ENCODE measurements at places on chromosomes 3 and 15.

DNA sequence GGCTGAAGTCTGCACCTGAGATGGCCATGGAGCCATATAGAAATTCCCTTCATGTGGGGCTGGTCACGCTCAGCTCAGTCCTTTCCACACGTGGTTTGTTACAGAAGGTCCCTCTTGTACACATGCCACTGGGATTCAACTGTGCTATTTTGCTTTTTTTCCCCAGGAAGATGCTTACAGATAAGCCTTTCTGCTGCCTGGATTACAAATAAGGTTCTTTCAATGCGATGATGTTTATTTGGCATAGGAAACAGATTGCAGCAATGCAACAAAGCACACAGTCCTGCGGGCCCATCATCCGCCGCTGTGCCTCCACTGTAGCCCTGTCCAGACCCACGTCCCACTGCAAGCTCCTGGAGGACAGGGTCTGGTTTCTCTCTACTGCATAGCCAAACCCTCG is 124.8 kb downstream of the XXYLT1 start:
- no peak for DNase-seq

- no peak for DNase-seq
These were observed 30.5 kb downstream of the VPS8 start for GRCh38 chr3:184842433-184842832.

- DNase-seq = no peak
These were observed 35.1 kb upstream of the SLC6A11 start for GRCh38 chr3:10780922-10781321.

DNA sequence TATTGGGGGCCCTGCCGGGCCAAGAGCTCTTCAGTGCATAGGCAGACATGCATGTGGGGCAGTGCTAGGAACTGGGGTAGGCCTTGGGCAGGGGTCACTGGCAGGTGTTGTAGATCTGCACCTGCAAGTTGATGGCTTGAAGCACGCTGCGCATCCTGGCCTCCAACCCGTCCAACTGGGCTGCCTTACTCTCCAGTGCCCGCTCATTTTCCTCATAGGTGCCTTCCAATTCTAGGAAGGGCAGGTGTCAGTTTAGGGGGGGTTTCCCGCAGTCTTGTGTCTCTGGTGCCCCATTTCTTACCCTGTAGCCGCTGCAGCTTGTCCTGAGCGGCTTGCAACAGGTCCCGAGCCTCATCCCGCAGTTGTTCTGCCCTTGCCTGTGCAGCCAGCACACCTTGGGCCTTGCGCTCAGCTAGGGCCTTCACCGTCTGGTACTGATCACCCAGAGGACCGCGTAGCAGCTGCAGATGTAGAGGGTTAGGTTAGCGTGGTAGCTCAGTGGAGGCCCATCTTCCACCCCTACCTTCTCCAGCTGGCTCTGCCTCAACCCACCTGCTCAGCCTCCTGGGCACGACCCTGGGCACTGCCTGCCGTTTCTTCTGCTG is 611 bp upstream of the USP19 start:
- no peak for DNase-seq

GRCh38 chr3:109784852-109785631 is 447.7 kb upstream of the DPPA4 start:
- DNase-seq = no peak

DNA sequence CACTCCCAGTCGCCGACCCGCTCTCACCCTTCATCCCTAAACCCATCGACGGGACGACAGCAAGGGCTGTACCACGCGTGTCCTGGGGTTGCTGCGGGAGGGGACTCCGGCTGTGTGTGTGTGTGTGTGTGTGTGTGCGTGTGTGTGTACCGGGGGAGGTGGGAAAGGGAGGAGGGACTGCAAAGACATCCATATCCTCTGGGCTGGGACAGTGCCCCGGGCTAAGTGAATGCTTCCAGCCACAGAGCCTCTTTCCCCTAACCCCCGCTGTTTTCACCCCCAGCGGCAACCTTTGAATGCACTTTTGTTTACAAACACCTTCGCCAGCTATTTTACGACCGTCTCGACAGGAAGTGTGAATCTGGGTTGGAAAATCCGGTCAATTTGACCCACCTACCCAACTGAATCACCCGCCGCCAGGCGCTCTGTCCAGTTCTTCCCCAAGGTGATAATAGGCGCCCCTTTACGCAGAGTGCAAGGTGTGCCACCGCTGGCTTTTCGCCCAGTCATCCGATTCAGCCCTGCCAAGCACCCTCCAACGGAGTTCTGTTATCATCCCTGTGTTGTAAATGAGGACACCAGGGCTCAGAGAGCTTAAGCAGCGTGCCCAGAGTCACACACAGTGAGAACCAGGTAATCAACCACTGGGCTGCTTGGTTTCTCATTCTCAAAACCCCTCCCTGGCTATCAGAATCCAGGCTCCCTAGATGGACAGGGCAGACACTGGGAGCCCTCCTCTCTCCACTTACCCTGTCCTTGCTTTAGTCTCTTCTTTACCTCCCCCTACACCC is 739 bp upstream of the AMOTL2 start:
- no peak for DNase-seq

DNA sequence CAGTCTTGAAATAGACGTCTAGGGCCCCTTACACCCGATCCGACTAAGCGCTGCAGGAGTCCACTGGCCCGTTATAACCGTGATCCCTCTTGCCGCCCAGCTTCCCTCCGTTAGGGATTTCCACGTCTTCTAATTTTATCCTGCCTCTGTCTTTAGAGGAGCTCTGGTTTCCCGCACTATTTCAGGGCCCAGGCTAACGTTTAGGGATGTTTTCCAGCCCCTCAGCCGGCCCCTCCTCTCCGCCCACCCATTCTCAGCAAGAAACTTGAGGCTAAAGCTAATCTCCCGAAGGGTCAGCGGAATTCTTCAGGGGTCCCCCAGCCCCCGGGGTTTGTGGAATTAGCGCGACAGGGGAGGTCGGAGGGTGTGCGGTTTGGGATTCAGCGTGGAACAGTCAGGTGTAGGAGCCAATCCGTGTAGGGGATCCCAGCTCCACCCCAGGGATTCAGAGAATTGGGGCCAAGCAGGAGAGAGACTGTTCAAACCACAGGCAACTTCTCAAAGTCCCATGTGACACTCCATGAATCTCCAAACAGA is 1.6 kb downstream of the PTX3 start:
- no peak for DNase-seq

- no peak for DNase-seq
These were observed 58.9 kb upstream of the CNTN3 start for GRCh38 chr3:74673326-74673725.

DNA sequence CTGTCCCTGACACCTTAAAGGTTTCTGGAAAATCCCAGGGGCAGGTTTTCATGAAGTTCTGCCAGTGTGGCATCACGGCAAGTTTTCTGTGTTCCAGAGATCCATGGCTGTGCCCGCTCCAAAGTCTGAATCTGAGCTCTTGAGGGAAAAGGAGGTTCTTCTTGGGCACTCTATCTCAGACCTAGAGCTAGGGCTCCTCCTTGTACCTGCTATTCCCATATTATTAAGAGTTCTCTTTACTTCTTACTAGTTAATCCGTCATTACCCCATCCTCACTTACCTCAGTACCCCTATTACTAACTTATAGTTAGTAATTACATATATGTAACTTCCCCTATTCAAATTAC is 5.9 kb upstream of the TRA2B start:
- DNase-seq = no peak

GRCh38 chr15:25408929-25409328 is 29.9 kb downstream of the UBE3A start:
- no peak for DNase-seq

DNA sequence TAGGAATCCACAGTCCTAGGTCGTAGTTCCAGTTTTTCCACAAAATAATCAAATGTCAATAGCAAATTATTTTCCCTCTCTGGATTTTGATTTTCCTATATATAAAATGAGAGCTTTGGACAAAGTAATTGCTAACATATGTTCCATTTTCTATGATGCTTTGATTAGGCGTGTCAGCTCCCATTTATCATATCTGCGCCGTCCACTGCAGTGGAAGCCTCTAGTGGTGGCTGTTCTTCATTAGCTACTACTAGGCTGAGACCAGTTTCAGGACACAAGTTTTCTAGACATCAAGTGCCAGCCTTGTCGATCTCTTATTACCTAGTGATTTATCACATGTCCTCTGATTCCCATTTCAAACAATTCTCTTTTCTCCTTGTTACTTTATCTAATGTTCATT is 271.5 kb downstream of the TUSC7 start:
- DNase-seq = no peak

- no peak for DNase-seq
These were observed 15.5 kb upstream of the PSTPIP1 start for GRCh38 chr15:76979331-76979925.

GRCh38 chr3:71281280-71281679 is 302.2 kb downstream of the FOXP1 start:
- DNase-seq = peak; percentile 3

- no peak for DNase-seq
These were observed 5.1 kb downstream of the POLG start for GRCh38 chr15:89329329-89330084.

DNA sequence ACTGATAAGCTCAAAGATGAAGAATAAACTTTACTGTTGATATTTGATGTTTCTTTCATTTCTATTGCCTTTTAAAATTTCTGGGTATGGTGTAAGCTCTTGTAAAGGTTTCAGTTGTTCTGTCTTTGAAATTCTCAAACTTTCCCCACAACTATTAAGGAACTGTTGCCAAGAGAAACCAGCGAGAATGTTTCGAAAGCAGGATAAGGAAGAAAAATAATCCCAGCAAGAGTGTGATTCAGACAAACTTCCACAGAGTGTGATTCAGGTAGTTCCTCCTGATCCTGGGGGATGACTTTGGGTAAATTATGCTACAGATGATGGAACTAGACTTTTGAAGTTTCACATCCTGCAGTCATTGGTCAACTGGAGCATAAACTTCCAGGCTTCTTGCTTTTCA is 632.0 kb downstream of the NSUN3 start:
- DNase-seq = no peak

DNA sequence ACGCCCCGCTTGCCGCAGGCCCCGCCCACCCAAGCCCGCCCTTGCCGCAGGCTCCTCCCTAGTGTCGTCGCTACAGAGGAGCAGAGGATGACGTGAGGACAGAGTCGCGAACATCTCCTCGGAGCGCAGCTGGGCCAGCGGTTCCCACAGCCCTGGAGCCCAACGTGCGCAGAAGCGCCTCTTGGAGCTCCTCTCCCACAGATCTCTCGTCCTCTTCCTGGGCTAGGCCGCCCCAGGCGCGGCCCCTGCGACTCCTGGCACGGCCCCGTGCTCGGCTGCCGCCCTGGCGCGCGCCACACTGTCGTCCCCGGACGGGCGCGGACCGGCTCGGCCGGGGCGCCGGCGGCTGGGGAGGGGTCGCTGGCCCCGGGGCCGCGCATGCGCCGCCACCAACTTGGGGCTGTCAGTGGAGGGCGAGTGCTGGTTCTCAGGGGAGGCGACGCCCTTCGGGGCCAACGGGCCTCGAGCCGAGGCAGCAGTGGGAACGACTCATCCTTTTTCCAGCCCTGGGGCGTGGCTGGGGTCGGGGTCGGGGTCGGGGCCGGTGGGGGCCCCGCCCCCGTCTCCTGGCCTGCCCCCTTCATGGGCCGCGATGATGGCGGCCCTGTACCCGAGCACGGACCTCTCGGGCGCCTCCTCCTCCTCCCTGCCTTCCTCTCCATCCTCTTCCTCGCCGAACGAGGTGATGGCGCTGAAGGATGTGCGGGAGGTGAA is at the start of gene TRPC1:
Gene TRPC1 (plus strand): TSS at position 67 of the 714 bp plus-strand sequence. CDS start 526 bp downstream, at position 593.
- DNase-seq = no peak

GRCh38 chr3:46222435-46223161 is 14.5 kb upstream of the CCR1 start:
- no peak for DNase-seq

- DNase-seq = no peak
These were observed 1.9 kb upstream of the LOXL1 start for GRCh38 chr15:73924171-73924921.

- no peak for DNase-seq
These were observed 8.6 kb downstream of the VPS18 start for GRCh38 chr15:40902605-40903561.

DNA sequence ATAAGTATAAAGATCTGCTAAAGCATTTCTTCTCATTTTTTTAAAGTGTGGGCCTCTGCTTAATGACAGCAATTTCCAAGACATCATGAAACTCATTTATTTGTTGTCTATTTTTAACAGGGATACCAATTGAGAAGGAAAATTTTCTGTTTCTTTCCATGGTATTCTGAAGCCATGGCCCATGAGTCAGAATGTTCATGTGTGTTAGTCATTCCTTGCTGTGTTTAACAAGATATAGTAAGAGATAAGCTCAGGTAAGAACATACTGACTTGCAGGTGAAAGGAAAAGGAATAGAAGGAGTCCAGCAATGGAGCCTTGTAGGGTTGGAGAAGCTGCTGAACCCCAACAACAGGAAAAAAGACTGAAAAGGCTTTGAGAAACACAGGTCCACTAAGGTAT is 17.0 kb upstream of the ARID3B start:
- DNase-seq = no peak

DNA sequence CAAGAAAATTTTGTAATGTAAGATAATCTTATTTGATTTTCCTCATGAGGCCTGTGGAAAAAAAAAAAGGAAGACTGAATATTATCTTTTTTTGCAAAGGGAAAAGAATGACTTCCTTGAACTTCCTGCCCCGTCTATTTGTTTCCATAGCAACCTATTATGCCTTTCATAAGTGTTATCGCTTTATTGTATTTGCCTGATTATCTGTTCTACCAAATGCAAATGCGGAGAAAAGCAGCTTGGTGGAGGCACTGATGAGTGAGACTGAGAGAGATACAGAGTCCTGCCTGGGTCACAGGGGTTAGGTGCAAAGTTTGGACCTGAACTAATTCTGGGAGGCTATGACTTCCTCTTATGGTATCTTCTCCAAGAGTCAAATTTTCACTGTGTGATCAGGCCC is 334.0 kb upstream of the KCNMB2 start:
- DNase-seq = no peak

- DNase-seq = no peak
These were observed 1.6 kb upstream of the CHST13 start for GRCh38 chr3:126522363-126522788.

DNA sequence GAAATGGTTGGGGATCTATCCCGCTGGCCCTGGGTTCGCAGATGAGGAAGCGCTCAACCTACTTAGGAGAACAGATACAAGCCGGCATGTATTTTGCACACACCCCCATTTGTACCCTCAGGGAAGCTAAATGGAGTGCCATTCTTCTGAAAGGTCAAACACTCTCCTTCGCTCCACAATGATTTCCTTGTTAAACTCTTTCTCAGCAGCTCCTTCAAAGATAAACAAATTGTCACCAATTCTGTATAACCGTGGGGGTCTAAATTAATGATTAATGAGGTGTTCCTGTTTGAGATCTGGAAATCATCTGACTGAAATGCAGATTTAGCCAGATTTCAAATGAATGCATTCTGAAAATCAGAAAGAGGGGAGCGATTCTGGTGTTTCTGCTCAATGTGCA is 124.0 kb downstream of the MEGF11 start:
- no peak for DNase-seq
